Activated naive CD8-positive, alpha-beta T cell treated with anti-CD3 and anti-CD28 coated beads, Interleukin-2, amount 50 U/mL, for 16 hours (primary cell): ENCODE measurements at places on chromosomes 12 and 14.

- DNase-seq = no peak
Observed at GRCh38 chr14:101480747-101481530, 80.4 kb upstream of the DIO3 start.

DNA sequence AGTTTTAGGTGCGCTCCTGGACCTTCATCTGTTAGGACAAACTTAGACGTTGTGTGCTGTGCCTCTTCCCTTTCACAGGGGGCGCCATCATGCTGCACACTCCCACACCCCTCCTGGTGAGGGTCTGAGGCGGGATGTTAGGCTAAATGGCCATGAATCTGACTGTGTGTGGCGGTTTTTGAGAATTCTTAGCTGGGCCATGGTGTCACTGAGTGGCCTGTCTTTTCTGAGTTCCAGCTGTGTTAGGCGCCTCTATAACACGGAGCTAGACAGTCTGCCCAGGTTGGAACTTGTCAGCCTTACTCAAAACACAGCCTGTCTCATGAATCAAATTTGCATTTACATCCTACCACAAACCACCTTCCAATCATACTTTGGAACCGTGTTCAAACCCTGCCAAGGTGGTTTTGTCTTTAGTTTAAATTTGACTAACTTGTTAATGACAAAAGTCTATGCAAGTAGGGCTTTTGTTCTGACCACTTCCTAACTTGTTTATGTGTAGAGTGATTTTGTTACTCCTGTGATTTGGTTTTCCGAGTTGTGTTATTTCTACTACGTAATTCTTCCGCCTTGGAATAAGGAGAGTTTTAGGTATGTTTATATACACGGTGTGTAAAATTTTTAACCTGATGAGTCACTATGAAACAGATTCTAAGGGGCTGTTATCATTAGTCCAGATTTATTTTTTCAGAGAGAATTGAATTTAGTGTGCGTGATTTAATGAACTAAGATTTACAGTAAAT is 19.6 kb downstream of the ACVR1B start:
- DNase-seq = no peak

- DNase-seq = no peak
Observed at GRCh38 chr14:74907744-74908143, 15.3 kb downstream of the RPS6KL1 start.

GRCh38 chr14:52900731-52901130 is 50.1 kb downstream of the FERMT2 start:
- no peak for DNase-seq

- DNase-seq = no peak
Observed at GRCh38 chr14:21494902-21495762, 16.0 kb downstream of the METTL3 start.

DNA sequence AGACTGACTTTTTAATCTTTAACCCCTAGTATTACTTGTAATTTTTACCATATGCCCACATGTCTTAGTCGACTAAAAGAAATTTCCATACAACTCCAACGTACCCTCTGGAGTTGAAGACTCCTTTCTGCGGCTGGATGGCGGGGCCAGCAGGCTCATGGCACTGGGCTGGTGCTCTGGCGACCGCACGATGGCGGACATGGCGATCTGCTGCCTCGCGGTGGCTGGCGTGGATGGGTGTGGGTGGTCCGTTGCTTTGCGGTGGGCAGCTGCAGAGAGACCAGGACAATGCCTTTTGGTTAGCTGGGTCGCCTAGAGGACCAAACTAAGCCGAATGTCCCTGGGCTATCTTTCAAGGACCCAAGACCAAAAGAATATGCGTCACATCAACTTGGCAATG is 50.2 kb downstream of the PRKAB1 start:
- no peak for DNase-seq

- DNase-seq = no peak
Observed at GRCh38 chr14:50335389-50335788, 23.3 kb downstream of the DMAC2L start.

DNA sequence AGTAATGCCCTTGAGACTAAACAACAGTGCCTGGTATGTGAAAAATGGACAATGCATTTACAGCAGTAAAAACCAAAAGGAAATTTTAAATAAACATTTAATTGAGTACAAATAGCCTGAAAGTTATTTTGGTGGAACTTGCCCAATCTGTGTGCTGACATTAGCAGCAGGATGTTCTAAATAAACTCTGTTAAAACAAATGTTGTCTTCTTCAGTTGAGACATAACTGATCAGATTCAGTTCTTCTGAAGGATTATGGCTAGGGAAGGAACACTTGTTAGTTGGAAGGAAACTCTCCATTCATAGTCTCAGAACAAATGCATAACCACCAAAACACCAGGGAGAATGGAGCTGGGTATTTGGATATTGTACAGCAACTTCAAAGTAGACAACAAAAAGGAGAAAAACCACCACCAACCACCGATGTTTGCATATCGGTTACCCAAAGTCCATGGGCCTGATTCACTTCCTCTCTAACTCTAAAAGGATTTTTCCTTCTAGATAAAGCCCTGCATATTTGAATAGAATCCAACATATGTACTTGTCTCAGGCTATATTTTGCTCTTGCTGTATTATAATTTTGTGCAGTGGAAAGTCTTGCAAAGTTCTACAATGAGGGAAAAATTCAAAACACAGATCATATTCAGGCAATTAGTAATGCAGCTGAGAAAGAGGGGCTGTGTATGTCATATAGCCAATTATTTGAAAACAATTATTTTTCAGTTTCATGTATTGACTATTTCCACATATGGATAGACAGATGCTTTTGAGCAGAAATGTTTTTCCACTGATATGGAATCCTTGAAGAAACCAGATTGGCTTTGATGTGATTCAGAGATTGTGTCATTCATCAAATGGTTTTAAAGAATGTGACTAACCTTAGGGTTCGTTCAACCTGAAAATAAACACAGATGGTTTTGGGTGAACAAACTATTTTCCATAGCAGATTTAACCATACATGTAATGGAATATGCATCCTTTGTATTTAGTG is 152.2 kb upstream of the BMP4 start:
- DNase-seq = no peak

GRCh38 chr12:6836851-6837250 is 3.9 kb upstream of the GNB3 start:
- no peak for DNase-seq

GRCh38 chr14:95300002-95300696 is 19.6 kb downstream of the CLMN start:
- no peak for DNase-seq

- no peak for DNase-seq
Observed at GRCh38 chr14:61710853-61711817, 15.8 kb downstream of the HIF1A start.

DNA sequence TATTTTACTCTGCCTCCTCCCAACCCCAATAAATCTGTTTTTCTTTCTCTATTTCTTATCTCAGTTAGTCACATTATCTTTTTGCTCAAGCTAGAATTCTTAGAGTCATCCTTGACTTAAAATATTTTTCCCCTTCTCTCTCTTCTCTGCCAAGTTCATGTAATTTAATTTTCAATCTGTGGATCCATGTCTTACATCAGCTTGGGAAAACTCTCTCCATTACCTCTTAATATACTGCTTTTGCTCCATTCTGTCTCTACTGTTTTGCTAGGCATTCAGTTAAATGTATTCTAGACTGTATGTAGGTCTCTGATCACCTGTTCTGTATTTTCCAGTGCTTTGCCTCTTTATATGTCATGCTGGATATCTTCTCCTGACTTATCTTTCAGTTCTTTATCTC is 51.0 kb upstream of the NR1H4 start:
- no peak for DNase-seq

DNA sequence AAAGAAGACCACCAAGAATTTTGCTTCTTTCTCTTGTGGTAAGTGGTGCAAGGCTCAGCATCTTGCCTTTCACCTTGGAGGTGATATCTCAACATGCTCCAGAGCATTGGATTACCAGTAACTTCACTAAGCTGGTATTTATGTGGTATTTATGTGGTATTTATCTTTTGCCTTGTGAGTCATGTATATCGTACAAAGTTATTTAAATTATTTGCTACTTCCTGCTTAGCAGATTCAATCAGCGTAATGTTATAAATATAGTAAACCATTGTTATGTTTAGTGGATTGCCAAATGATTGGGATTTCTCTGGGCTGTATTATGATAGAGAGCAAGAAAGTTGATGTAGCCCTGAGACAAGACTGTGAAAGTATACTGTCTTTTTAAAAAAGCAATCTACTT is 366.4 kb downstream of the IPO8 start:
- DNase-seq = no peak

DNA sequence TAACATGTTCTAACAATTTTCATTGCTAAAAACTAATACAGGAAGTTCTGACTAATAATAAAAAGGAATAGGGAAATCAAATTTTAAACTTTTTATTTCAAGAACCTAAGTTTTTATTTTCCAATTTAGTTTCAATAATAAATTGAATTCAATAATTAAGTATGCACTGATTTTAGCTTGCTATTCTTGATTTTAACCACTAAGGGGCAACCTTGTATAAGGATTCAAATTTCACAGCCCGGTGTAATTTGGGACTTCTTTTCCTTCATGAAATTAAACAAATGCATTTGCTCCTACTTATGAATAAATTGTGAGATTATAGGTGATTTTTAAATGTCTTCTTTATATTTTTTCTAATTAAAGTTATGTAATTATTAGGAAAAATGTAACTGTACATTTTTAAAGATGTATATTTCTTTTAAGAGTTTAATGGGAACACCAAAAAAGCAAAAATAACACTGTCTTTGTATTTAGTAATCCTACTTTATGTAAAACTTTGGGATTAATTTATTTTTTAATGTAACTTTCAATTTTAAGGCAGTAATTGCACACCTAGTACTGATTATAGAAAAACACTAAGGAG is 241.4 kb upstream of the PDZRN4 start:
- no peak for DNase-seq

- no peak for DNase-seq
Observed at GRCh38 chr14:88270776-88271175, 52.3 kb downstream of the KCNK10 start.

DNA sequence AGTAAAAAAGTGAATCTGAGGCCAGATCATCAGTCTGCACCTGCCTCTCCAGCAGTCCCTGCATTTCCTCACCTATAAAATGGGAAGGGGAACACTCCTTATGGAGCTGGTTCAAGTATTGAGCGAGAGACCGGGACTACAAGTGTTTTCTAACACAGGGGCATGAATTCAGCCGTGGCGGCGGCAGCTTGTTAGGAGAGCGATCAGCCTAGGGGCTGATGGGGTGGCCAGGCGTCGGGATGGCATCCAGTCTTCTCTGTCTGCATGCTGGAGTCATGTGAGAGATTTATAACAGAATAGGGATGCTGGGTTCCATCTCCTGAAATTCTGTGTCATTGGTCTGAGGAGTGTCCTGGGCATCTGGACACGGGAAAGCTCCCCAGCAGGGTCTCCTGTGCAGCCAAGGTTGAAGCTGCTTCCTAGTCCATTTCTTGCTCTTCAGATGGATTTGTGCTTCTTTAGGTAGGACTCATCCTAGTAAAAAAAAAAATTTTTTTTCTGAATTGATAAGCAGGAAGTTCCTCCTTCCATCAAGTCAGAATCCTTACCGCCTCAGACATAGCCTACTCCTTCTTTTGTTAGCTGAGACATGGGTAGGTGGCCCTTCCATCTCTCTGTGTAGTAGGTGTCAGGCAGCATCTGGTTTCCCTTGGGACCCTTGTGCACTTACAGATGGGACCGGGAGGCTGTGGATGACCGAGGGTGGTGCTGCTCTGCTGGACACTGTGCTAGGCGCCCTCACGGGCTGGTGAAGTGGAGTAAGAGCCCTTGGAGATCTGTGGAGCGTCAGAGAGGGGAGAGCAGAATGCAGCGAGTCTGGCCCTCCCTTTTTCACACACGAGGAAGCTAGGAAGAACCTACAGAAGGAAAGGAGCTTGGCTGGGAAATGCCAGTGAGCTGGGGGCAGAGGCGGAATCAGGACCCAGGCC is 146.7 kb downstream of the TSPAN9 start:
- DNase-seq = no peak
